ENCODE measurements at places on chromosomes 7 and 10.

DNA sequence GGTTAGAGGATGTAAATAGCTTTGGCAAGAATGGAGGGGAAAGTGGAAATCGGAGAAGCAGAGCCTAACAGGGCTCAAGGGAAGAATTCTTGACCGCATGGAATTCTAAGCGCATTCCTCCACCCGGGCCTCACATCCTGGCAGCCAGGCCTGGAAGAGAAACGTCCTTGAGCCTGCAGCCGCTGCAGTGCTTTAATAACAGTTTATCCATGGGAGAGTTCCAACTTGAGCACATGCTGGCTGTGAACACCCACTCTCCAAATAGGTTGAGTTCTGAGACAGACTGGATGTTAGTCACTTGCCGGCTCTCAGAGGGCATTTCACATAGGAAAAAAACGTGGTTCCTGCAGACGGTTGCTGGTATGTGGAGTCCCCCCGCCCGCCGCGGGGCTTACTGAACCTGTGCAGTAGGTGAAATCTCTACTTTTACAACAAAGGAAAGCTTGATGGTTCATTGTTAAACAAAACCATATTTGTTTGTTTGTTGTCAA lies 61.4 kb upstream of the STEAP1B start:
- peak; percentile 99 for DNase-seq

- no peak for DNase-seq
These were observed 166.1 kb downstream of the ARID5B start for GRCh38 chr10:62067560-62067959.

- peak; percentile 100 for DNase-seq
These were observed 297.1 kb upstream of the NFE2L3 start for GRCh38 chr7:25854608-25855497.

GRCh38 chr7:152876749-152877148 lies 117.2 kb downstream of the ACTR3B start:
- DNase-seq, result no peak

DNA sequence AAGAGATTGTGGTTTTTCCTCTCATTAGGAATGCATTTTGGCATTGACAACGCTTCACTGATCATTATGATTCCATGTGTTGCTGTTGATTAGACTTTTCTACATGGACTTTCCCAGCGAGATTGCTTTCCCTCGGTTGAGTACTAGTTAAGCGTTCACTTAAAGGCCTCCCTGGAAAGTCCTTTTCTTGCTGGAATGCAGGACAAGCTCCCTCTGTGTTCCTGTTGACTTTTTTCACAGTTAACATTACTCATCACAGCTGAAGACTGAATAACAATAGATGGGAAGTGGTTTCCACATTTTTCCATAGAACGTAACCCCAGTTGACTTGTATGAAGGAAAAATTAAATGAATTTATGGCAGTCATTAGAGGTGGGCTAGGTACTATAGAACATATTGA lies 2.6 kb upstream of the CAV1 start:
- DNase-seq, result peak; percentile 90

- no peak for DNase-seq
These were observed 75.5 kb downstream of the MACC1 start for GRCh38 chr7:20141666-20142065.

DNA sequence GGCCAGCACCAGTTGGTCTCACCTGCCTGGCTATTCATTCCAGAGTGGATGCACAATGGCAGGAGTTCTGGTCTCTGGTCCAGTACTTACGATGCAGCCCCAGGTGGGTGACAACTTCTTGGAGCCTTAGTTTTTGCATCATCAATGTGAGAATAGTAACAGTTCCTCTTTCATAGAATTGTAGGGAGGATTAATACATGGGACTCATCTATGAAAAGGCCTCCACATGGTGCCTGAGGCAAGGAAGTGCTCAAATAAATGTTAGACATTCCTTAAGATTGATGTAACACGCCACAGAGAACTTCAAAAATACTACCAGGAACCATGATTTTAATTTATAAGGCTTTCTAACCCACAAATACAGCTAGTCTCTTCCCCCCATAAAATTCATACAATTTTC lies 120.1 kb upstream of the CHST15 start:
- DNase-seq, result no peak

DNA sequence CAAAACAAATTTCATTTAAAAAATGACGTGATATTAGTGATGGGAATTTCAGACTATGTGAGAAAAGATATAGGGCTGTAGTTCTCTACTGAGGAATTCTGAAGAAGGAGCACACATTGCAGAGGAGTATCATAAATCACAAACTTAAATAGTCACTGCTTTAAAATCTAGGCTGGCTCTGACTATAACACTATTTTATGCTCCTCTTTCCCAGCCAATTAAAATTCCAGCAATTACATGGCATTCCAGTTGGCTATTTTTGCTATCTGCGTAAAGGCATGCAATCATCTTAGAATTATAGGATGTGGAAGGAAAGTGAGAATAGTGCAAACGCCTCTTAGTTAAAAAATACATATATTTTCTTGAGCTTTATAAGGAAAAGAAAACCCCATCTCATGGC lies 123.1 kb downstream of the GNAI1 start:
- DNase-seq, result no peak

DNA sequence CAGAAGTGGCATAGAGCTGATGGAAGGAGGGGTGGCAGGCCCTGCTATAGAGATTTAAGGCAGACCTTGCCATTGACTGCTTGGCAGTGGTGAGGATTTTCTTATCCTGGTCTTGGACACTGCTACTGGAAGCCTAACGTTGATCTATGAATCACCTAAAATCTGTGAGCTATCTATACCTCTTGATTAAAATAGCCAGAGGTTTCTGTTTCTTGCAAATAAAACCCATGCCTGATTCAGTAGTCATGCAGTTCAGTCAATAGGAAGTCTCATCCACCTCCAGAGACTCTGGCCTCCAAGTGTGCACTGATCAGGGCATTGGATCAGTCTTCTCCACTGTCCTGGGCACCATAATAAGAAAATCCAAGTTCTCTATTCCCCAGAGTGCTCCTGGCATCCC lies 286.5 kb downstream of the PTEN start:
- peak; percentile 39 for DNase-seq

DNA sequence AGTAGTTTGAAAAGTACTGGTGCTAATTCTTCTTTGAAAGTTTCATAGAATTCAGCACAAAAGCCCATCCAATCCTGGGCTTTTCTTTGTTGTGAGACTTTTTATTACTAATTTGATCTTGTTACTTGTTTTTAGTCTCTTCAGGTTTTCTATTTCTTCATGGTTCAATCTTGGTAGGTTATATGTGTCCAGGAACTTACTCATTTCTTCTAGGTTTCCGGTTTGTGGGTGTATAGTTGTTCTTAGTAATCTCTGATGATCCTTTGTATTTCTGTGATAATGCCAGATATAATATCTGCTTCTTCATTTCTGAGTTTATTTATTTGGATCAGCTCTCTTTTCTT lies 147.5 kb downstream of the RTKN2 start:
- DNase-seq, result no peak

GRCh38 chr7:494259-494687 lies 25.4 kb downstream of the PDGFA start:
- no peak for DNase-seq

DNA sequence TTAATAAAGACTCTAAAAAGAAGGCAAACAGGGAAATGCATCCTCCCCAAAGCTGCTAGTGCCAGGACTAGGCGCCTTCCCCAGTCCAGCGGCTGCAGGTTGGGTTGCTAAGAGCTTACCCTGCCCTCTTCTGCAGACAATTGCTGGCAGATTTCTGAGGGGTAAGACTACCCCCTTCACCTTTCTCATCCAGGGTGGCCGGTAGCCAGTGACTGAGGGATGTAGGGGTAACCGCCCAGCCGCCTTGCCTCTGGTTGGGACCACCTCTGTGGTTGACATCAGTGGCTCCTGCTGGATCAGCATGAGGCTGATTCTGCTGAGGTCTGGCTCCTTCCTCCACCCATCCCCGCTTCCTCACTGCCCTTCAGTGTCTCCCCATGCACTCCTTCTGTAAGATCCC lies 71.2 kb downstream of the ADCYAP1R1 start:
- no peak for DNase-seq

GRCh38 chr7:31910191-31910590 lies 160.0 kb downstream of the PDE1C start:
- DNase-seq, result no peak

GRCh38 chr10:33391611-33392465 lies 57.4 kb upstream of the NRP1 start:
- DNase-seq, result no peak

DNA sequence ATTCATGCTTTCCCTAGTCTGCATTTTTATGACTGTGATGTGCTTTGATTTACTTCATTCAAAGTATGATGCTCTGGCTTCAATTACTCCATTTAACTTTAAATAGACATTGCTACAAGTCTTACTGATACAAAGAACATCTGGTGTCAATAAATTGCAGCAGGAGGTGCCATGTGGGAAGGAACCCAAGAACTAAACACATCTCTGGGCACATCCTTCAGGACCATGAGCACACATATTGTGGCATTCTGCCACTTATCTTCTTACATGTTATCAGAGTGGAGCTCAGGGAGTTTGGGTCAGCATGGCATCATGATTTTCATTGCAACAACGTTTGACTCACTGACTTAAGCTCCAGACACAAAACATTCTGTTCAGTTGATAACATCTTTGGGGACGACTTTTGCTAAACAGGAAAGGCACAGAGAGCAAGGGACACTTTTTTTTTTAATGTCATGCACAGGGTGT lies 227.0 kb downstream of the DKK1 start:
- DNase-seq, result peak; percentile 80

DNA sequence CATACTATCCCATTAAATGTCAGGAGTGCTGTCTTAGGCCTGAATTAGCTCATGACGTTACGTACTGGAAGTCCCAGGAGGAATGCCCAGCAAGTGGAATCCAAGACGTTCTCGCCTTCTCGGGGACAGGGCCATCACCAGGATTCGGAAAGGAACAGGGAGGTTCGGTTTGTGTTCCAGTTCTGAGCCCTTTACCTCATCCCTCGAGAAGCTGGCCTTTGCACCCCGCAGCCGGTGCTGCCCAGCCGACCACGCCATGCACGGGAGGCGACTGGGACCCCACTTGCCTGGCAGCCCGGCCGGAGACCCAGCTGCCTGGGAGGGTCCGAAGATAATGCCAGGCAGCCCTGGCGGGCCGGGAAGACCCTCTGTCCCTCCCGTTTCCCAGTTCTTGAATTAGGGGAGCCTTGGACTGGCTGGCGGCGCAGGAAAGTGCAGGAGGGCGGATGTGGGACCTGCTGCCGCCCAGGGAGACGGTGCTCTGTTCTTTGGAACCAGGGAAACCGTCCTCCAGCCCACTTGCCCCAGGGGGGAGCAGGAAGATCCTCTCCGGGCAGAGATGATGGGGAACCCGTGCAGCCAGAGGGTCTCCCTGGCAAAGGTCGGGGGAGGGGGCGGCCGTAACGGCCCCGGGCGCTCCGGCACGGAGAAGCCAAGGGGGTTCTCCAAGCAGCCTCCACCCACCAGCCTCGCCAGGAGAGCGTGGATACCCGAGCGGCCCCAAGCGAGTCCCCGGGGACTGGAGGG lies 671 bp upstream of the CHST3 start:
- DNase-seq, result peak; percentile 55

GRCh38 chr7:73966062-73966940 lies 61.7 kb upstream of the ELN start:
- peak; percentile 12 for DNase-seq

- no peak for DNase-seq
These were observed 76.1 kb upstream of the LRRC18 start for GRCh38 chr10:49015700-49016099.

DNA sequence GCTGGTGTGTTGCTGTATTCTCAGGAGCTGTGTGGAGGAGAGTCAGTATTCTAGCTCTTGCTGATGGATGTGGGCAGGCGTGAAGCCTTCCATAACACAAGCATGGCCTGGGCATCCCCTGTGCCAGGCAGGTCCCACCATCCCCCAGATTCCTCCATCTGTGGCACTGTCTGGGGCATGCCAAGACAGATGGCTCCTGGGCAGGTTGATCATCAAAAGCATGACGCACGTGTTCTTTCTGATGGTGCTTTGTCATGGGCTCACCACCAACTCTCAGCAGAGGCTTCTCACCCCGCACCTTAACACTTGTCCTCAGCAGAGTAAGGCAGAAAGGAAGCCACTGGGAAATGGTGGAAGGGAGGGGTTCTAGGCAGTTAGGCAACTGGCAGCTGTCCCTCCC lies 364.3 kb downstream of the PLXNA4 start:
- no peak for DNase-seq

DNA sequence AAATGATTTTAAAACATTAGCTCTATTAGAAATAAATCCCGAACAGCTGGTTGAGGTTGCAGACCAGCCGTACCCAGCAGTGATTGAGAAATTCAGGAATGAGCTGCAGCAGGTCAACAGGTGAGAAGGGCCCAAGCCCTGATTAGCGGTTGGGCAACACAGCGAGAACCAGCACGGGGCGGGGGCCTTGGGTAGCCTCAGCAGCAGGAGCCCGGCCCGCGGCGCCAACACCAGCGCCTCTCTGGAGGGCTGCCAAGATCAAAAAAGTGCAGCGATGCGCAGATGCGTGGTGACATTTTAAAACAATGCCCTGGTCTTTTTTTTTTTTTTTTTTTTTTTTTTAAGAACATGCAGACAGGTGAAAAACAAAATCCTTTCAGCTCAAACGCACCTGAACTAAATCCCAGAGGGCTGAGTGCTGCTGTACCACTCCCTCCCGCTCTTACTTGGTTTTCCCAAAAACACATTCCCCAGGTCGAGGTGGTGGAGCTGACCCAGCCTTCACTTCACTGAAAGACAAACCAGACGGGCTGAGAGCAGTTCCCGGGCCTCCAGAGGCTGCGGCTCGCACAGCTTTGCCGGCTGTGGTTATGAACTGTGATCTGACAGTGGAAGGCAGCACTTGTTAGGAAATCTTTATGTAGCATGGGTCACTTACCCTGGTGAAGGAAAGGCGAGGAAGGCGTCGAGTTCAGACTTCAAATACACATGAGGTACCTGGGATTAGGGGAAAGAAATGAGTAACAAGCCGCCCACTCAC lies 579.4 kb downstream of the SDK1 start:
- no peak for DNase-seq

DNA sequence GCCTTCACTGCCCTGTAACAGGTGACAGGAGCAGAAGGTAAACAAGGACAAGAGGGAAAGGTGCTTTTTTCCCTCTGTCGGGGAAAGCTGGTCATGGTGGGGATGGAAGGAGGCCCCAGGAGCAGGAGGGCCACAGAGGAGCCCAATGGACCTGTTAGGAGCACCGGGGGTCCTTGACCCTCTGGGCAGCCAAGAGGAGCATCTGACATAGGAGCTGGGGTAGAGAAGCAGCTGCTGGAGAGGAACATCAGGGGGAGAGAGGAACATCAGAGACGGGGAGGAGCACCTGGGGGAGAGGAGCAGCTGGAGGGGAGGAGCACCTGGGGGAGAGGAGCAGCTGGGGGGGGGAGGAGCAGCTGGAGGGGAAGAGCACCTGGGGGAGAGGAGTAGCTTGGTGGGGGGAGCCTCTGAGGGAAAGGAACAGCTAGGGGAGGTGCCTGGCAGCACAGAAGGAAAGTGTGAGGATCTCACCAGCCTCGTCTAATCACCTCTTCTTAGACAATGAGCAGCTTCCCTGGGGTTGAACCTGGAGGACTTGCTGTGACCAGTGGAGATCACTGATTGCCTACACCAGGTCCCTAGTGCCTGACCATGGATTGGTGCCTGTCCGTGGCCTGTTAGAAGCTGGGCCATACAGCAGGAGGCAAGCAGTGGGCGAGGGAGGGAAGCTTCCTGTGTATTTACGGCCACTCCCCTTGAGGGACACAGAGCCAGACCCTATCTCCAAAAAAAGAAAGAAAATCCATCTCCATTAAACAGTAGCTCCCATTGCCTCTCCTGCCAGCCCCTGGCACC lies 37.6 kb downstream of the JAKMIP3 start:
- no peak for DNase-seq
